ENCODE measurements at places on chromosomes 11 and 22.

DNA sequence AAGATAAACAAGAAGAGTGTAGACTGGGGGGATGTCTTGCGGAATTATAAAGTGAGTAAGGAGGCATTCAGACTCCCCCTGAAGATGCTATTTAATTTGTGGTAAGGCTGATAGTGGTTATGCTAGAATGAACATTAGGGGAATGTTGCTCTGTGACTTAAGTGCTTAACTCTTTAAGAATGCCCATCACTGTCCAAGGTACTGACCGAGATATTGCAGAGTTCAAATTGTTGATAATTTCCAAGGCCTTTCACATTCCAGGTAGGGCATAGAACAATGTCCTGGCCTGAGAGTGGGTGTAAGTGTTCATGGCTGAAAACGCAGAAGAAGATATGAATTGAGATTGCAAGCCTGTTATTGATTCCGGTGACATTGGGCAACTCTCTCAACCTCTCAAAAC, 90.3 kb upstream of the SEZ6L start:
- DNase-seq, result no peak

DNA sequence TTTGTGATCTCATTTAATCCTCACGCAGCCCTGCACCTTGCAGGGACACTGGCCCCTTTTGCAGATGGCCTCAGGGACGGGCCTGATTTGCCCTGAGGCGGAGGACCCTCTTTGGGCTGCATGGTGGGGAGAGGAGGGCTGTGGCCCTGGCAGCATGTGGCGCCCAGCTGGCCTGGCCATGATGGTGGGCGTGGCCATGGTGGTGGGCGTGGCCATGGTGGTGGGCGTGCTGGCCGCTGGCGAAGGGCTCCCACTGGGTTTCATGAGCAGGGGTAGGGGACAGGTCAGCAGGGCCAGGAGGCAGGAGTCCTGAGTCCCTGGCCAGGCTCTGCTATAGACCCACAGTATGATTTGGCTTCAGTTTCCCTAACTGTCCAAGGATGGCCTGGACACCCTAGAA, 13.1 kb downstream of the WNT11 start:
- no peak for DNase-seq

GRCh38 chr11:35347921-35348331, 71.4 kb downstream of the SLC1A2 start:
- peak; percentile 61 for DNase-seq

- DNase-seq, result no peak
Observed at GRCh38 chr11:66493130-66493529, 12.9 kb downstream of the DPP3 start.

GRCh38 chr11:26830218-26830617, 108.4 kb upstream of the SLC5A12 start:
- no peak for DNase-seq

DNA sequence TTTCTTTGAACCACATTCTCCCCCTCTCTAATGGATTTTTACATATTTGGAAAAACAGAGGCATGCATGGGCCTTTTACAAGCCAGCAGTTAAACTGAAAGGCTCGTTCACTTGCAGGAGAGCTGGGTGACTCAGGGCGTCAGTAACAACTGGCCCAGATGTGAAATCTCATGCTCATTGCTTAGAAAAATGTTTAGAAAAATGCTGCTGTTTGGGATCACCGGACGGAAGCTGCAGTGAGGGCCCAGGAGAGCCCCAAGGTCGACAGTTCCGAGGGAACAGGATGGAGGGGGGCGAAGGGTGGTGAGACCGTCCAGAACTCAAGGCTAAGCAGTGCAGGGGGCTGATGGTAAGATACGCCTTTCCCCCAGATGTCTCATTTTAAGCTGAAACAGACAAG, 41.7 kb upstream of the SMTN start:
- no peak for DNase-seq

DNA sequence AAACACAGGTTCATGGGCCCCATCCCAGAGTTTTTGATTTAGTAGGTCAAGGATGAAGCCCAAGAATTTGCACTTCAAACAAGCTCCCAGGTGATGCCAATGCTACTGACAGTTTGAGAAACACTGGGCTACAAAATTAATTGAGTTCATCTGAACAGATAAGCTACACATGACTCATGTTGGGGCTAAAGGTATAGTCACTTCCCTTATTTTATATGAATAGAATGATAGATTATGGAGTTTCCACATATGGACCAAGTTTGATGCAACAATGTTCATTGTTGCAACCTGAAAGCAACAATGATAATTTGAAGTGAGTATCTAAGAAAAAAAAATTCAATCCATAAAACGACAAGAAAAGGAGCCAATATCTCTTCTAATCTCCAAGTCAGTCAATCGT, 54.9 kb downstream of the SOX6 start:
- DNase-seq, result no peak

DNA sequence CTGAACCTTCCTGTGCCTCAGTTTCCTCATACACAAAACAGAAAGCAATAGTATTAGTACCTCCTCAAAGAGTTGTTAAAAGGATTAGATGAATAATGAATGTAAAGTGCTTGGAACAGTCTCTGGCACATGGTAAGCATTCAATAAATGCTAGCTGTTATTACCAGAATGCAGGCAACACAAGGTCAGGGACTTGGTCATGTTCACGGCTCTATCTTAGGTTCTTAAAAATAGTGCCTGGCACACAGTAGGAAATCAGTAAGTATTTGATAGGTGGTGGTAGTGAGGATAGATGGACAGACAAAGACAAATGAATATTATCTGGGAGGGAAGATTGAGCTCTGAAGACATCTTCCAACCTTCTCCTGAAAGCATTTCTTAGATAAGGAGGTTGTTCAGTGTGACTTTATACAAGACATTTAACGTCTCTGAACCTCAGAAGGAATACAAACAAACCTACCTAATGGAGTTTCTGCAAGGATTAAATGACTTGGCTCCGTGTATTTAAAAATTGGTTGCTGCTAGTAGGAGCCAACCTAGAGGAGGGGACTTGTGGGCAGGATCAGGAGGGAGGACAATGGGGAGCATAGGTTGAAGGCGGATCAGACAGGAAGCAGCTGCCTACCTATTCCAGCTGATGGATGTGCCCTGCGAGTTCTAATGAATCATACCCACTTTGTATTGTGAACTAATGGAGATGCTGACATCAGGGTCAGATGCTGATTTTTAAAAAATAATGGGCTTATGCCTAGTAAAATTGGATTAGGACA, 94.1 kb downstream of the DBX1 start:
- no peak for DNase-seq

GRCh38 chr11:117898059-117898458, 21.6 kb upstream of the FXYD6 start:
- no peak for DNase-seq

DNA sequence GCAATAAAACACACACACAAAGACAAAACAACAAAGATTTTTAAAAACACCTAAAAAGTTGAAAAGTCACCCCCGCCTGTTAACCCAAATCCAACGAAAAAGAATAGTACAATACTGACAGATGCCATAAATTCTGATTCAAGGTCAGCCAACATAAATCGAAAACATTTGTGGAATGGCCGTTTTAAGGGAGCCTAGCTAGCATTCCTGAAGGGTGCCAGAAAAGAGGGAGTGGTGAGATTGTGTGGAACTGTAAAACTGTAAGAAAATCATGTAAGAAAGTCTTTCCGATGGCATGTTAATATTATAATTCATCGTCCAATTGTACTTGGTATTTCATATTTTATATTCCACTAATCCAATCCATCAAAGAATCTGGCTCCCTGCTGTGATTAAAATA, 75.1 kb downstream of the RAB38 start:
- no peak for DNase-seq

Measured in amniotic stem cell (primary cell).